ENCODE measurements at places on chromosomes 3 and 15.

- no peak for DNase-seq
Observed at GRCh38 chr3:7547826-7548225, 686.9 kb downstream of the GRM7 start.

DNA sequence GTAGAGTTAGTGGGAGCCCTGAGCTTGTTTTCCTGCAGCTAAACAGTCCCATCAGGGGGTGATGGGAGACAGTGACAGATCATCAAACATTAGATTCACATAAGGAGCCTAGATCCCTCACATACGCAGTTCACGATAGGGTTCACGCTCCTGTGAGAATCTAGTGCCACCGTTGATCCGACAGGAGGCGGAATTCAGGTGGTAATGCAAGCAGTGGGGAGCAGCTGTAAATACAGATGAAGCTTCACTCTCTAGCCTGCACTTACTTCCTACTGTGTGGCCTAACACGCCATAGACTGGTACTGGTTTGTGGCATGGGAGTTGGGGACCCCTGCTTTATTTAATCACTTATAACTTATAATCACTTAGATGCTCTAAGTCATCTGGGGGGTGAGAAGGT lies 179.1 kb downstream of the AKAP13 start:
- DNase-seq, result no peak

DNA sequence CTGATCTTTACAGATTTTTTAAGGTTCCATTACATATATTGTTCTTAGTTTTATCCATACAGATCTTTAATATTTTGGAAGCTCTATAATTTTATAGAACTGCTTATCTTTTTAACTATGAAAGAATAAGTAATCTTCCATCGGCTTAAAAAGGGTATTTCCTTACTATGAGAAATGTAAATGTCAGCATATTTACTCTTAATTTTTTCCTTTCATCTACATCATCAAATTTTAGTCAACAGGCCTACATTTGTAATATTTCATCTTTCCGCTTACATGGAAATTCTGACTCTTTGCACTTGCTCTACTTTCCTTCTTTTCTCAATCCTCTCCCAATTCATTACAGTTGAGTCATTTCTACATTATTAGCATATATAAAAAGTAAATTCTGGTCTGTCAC lies 111.3 kb upstream of the GOLGA6L6 start:
- no peak for DNase-seq

- DNase-seq, result no peak
Observed at GRCh38 chr3:4994823-4995499, 15.7 kb downstream of the BHLHE40 start.

- DNase-seq, result no peak
Observed at GRCh38 chr3:3351226-3351625, 171.7 kb upstream of the CRBN start.

DNA sequence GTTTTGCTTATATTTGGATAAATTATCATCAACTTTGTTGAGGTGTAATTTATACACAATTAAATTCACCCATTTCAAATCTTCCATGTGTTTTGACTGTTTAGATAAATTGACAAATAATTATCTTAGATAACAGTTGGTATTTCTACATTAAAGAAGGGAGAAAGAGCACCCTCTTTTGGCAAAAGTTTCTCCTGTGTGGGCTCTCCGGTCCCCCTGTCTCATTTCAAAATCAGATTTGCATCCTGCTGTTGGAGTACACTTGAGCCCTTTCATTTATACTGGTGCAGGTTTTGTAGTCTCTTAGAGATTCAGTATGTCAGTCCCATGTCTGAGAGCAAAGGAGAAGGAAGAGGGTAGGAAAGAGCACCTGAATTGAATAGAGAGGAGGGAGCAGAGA lies 49.4 kb downstream of the NKIRAS1 start:
- no peak for DNase-seq

Data from CD4-positive, alpha-beta memory T cell (primary cell).